ENCODE measurements at places on chromosomes 5 and 9. TPM values are rescaled to one million over a fixed set of nuclear protein-coding genes. Genes with fewer than 3 reads are reported as not detected.

DNA sequence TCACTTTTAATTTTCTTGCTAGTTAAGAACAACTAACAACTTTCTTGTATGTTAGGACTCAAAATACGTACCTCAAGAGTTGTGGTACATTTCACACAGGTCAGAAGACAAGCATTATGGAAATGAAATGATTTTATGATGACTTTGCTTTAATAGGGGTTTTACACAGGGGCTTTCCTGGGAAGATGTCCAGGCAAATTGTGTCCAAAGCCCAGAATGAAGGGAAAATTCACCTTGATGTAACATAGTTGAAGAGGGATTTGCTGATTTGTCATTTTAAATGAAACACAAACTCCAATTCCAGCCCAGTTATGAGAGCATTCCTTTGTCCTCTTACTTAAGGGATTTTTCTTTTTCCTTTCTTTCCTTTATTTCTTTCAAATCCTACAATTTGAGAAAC is 89.2 kb downstream of the ARL15 start:
- no peak for DNase-seq

GRCh38 chr9:18404434-18405029 is 69.4 kb upstream of the ADAMTSL1 start:
- no peak for DNase-seq

DNA sequence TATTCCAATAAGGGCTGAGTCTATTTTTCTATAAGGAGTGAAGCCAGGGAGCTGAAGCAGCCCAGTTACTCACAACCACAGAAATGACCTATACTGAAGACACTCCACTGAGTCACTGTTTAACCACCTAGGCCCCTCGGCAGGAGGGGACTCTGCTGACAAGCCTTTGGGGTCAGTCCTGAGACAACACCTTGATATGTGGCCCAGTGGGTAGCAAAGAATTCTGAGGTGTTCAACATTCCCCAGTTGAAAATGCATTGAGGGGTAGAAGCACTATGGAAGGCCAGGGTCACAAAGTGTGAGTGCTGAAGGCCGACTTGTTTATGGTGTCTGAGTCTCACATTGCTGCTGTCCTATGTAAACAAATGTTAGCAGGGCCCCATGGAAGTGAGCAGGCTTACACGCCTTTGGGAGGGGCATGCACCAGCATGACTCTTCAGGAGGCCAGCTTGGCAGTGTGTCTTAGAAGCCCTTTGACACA is 112.6 kb upstream of the NFIL3 start:
- DNase-seq, result no peak

GRCh38 chr5:2670940-2671339 is 80.5 kb downstream of the IRX2 start:
- DNase-seq, result no peak

- no peak for DNase-seq
Measured at GRCh38 chr9:16325966-16326365, 544.5 kb downstream of the BNC2 start.

DNA sequence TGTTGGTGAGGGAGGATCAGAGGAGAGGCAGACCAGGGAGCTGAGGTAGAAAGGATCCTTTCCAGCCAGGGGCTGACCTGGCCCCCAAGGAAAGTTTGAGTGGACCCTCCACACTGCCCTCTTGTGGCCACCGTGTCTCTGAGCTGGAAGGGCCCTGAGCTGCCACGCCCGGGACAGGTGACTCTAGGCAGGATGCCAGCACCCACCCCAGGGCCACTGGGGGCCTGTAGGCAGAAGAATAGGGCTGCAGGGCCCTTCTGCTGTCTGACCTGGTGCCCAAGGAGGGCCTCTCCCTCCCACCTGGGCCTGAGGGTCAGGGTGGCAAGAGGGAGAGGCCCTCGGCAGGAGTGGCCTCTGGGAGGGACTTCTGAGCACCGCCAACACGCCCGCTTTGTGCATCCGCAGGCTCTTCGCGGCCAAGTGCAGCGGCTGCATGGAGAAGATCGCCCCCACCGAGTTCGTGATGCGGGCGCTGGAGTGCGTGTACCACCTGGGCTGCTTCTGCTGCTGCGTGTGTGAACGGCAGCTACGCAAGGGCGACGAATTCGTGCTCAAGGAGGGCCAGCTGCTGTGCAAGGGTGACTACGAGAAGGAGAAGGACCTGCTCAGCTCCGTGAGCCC is 76.8 kb downstream of the LMX1B start:
- DNase-seq, result no peak

DNA sequence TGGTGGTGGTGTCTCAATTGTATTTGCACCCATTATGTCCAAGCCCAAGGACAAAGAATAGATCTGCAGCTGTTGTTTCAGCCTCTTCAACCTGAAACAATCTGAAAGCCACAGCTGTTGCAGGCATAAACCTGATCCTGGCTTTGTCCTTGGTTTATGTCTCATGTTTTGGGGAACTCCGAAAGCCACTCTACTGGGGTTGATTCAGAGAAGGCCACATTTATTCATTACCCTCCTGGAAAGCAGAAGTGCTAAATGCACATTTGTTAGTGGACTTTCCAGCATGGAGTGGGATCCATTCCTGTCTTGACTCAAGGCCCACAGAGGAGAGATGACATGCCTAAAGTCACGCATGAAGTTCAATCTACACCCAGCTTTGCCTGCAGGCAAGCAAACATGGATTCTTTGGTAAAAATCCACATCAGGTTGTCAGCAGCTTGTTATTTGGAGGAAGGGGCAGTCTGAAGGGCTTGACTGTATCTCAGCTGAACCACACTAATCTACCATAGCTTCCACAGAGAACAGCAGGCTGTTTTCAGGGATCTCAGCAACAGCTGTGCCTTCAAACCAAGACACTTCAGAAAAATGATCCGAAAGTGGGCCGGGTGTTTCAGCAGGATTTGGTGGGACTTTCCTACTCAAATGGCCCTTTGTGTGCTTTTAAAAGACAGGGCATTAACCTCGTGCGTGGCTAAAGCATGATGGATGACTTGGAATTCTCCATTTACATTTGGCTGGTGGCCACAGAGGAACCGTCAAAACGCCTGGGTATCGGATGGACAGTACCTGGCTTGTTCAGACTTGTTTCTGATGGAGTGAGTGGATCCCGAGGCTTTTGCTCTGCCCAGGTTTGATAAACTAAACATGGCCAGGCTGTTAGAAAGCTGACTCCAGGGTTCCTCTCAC is 36.2 kb upstream of the ADAM19 start:
- no peak for DNase-seq

DNA sequence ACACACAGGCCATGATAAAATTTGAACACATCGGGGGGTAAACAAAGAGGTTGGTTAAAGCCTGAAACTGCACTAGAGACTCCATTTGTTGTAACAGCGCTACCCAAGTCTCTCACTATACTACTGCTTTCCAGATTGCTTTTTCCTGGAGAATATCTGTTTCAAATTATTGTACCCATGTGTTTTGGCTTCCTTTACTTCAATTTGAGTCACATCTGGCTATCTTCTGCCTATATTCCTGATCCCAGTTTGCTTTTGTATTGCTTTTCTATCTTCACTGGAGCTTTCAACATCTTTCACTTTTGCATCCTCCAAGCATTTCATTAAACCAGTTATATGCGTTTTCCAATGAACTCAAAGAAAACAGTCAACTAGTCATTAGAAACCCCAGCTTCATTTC is 404.7 kb downstream of the MLLT3 start:
- DNase-seq, result no peak

DNA sequence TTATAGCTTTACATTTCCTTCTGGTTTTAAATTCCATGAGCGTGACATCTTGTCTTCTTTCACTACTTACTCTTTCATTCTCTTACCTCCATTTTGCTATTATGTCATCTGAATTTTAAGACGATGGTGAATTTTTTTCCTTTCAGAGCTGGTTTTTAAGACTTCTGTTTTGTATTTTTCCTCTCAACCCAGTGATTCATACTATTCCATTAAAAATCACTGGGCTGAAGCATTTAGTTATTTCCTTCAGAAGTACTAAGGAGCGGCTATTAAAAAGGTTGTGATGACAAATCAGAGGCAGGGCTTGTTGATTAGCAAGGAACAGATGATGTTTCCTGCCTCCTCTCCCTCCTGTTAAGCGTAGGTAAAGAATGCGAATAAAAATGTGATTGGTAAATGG is 16.5 kb downstream of the AGXT2 start:
- DNase-seq, result no peak

DNA sequence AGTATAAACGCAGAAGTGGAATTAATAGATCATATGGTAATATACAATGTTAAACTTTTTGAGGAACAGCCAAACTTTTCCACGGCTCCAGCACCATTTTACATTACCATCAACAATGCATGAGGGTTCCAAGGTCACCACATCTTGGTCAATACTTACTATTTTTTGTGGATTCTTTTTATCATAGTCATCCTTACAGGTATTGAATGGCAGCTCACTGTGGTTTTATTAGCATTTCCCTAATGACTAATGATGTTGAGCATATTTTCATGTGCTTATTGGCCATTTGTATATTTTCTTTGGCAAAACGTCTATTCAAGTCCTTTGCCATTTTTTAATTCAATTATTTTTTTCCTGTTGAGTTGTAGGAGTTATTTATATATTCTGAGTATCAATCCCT is 14.1 kb upstream of the RAPGEF6 start:
- no peak for DNase-seq

DNA sequence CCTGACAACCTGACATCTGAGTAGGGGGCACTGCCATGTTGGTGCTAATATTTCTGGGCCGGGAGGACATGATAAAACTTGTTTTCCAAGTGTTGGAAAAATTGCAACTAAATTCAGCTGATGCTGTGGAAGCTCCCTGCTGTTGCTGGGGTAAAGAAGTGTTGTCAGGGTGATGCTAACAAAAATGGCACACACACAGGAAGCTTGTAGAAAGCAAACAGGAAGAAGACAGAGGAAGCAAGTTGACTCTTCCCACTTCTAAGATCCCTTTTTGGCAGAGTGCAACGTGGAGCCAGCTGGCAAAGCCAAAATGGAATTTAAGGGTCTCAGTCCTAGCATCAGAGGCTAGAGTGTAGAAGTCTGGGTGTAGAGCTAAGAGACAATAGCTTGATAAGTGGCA is 11.3 kb upstream of the RIOK2 start:
- DNase-seq, result no peak

DNA sequence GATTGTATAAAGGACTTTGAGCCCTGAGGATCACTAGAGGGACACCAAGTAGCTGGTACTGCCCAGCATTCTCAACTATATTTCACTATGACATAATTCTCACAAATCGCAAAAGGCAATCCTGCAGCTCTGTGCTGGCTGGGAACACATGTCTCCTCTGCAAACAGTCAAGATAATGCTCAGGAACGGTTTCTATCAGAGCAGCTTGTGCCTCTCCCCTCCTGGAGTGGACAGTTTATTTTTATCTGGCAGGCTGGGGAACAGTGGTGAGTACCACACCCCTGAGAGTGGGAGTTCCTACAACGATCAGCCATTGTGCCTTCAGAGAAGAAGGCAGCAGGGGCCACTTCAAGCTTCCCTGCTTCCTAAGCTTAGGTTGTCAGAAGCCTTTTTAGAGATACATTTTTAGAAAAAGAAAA is 65.8 kb downstream of the ERAP1 start:
- no peak for DNase-seq

DNA sequence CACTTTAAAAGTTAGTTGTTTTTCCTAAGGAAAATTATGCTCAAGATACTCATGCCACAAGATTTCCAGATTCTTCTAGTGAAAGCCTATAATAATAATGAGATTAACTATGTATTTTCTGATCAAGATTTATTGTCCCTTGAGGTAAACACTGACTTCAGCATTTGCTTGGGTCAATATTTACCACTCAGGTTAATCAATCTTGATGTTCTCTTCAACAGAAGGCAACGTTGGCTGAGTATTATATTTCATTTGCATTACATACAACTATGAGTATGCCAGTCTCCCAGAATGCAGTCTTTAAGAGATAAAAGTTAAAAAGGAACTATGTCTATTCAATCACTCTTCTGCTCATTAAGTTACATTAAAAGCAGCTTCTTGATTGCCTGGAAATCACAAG is 115.6 kb downstream of the GPR21 start:
- no peak for DNase-seq

- no peak for DNase-seq
Measured at GRCh38 chr9:15724016-15724415, 171.2 kb downstream of the CCDC171 start.

- no peak for DNase-seq
Measured at GRCh38 chr5:139592289-139592688, 31.1 kb downstream of the UBE2D2 start.

GRCh38 chr5:139146809-139147482 is 51.2 kb downstream of the SIL1 start:
- DNase-seq, result no peak

DNA sequence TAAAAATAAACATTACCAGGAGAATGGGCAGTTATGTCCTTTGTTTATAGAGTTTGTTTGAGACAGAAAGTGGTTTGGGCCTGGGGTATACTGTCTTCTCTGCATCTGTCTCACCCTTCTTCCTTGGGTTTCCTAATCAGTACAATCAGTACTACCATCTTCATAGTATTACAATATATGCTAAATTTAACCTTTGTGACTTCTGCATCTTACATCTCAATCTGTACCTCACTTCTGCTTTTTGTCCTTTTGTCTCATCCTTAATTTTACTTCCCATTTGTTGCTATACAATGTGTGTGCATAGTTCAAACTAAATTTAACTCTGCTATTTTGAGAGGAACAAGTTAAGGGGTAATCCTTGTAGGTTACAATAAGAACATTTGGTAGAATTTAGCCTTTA is 19.6 kb downstream of the FBXO38 start:
- DNase-seq, result no peak

DNA sequence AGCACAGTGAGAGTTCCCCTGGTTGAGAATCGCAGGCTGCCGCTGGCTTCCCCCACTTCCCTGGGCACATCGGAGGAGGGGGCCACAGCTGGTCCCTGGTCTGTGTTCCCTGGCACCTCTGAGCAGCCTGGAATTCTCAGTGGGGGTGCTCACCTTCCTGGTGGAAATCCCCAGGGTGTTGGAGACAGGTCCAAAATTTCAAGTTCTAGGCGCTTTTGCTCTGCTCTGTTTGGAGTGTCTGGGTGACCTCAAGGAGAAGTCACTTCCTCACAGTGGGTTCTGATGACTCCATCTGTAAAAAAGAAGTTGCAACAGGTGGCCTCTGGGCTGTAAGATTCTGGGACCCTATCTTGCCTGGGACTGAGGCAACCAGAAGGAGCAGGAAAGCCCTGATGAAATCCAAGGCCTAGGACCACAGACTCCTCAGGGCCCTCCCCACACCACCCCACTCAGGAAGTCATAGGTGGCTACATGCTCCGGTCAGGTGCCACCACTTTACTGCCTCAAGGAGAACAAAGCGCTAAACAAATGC is at the start of gene TRAF1:
TRAF1 (minus strand) TSS at position 400 of the 532 bp plus-strand sequence. CDS start 721 bp downstream, outside the sequence.
- DNase-seq, result no peak

GRCh38 chr5:180438785-180439780 is 55.1 kb upstream of the CNOT6 start:
- DNase-seq, result no peak

Gene SLC6A7
- not detected for total RNA-seq

Gene PLPPR1
- 1.7 TPM for total RNA-seq

Gene SLC36A2
- total RNA-seq, result 7.5 TPM

Gene HAPLN1
- total RNA-seq, result not detected

Gene AQP3
- 101 TPM for total RNA-seq

Gene MCTP1
- total RNA-seq, result 46.1 TPM

Gene BHMT2
- total RNA-seq, result 27.6 TPM

Gene DCANP1
- not detected for total RNA-seq

Gene PRDM9
- not detected for total RNA-seq

Gene EPB41L4A
- total RNA-seq, result 38.1 TPM

Gene CCNO
- total RNA-seq, result 0.87 TPM
